ENCODE measurements at places on chromosomes 1 and 21.

- no peak for DNase-seq
Measured at GRCh38 chr1:99634971-99635624, 10.8 kb upstream of the PALMD start.

- peak; percentile 73 for DNase-seq
Measured at GRCh38 chr1:157992031-157992832, 1.2 kb upstream of the KIRREL1 start.

GRCh38 chr1:214801191-214801590, 198.2 kb downstream of the CENPF start:
- DNase-seq: no peak

DNA sequence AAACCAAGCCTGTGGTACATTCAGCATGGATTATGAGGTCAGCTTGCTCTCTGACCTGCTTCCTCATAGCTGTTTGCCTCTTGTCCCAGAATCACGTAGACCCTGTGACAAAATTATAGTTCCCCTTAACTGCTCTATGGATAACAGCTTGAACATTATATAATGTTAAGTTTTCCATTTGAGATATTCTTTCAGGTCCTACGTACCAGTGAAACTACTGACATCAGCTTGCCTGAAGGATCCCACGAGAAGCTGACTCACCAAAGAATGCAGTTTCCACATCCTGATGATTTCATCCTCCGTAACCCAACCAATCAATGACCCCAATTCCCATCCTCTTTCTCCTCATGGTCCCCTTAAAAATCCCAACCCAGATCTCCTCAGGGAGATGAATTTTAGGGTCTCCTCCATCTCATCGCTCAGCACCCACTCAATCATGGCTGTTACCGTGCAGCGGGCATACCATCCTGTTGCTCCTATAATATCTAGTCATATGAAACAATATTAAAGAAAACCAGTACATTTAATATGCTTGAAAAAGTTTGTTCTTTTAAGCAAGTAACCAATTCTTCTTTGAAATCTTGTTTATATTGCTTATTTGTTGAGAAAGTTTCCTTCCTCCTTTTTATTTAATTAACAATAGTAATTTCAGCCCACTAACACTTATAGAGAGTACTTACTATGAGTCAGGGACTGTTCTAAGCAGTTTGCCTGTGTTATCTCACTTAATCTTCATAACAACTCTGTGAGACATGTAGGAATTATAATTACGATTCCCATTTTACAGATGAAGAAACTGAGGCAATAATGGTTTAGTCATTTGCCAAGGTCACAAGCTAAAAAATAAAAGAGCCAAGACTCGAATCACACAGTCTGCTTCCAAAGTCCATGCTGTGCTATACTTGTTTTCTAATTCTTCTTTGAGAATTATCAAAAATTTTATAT, 27.4 kb downstream of the CHML start:
- DNase-seq: no peak

DNA sequence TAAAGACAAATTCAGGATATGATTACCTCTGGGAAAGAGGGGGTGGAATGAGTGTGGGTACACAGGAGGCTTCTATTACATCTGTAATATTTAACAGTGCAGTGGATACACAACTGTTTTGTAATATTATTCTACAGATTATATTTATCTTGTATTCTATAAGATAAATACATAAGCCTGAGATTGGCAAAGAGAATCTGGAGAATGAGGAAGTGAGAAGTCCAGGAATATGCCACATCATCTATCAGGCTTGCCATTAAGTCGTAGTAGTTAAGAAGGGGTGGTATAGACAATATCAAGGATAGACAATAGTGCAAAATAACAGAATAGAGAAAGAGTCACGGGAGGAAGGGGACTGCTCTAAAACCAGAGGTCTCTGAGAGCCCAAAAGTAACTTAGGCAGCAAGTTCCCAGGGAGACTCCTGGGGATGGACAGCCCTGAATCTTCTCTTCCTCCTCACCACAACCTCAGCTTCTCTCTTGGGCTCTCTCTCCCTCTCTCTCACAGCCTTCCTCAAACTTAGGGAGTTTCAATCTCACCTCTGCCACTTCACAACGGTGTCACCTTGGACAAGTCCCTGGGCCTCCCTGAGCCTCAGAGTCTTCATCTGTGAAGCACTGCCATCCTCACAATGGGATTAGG, 14.0 kb upstream of the PTAFR start:
- no peak for DNase-seq

DNA sequence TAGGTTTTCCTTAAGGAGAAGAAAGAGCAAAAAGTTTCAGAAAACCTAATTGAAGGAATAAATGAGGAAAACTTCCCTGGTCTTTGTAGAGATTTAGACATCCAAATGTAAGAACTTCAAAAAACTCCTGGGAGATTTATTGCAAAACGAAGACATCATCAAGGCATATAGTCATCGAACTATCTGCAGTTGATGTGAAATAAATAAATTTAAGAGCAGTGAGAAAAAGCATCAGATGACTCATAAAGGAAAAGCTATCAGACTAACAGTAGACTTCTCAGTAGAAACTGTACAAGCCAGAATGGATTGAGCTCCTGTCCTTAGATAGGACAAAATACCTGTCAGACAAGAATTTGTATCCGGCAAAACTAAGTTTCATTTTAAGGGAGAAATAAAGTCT, 569.4 kb upstream of the ADAMTS5 start:
- no peak for DNase-seq

GRCh38 chr1:221939607-221940006, 197.7 kb upstream of the DUSP10 start:
- DNase-seq: no peak

DNA sequence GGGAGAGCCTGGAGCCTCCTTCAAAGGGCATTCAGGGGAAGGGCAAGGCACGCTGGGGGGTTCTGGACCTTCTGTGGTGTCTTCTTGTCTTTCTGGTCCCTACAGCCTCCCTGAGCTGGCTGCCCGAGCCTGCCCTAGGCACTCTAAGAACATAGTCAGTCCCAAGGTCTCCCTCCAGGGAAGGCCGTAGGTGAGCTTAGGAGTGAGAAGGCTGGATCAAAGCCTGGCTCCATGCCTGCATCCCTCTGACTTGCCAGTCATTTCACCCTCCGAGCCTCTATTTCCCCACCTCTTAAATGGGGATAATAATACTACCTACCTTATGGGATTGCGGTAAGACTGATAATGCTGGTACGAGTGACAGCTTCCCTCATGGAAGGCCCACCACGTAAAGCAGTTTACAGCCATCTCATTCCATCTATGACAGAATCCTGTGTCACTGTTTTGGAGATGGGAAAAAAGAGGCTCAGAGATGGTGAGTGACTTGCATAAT, 20.8 kb downstream of the PTPRF start:
- DNase-seq: no peak

DNA sequence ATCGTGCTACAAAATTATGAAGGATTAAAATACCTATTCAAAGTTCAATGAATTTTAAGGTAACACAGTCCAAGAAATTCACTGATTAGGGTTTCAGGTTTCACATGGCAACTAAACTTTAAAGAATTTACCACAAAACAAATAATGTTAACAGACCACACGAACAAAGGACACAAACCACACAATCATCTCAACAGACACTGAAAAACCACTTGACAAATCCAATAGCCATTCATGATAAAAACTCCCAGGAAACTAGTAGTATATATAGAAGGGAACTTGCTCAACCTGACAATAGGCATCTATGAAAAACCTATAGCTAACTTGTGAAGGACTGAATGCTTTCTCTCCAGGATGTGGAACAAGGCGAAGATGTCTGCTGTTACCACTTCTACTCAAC, 21.1 kb upstream of the SH2D5 start:
- no peak for DNase-seq

GRCh38 chr1:52166996-52167753, 25.3 kb downstream of the ZFYVE9 start:
- DNase-seq: no peak

DNA sequence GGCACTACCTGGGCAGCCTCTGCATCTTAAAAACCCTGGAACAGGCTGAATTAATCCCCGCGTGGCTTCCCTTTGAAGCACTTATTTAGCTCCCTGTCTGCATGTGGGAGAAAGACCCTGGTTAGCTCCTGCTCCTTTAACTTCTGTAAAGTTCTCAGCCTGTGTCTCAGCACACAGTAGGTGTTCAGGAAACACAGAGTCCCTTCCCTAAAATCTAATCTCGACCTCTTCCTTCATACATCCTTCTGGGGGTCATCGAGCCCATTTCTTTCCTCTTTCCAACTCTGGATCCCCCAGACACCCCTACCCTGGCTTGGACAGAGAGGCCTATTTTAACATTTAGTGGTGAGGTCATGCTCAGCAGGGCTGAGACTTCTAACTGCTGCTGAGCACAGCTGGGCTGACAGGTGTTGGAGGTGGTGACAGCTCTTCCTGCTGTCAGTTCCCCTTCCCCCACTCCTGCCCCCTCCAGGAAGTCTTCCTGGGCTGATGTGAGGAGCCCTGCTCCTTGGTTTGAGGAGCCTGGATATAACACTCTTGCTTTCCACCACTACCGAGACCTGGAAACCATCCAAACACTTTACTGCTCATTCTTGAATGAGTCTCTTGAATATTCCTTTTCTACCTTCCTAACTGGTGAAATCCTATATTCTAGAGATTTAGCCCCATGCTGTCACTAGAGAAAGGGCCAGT, 5.3 kb downstream of the E2F2 start:
- DNase-seq: no peak

Measured in iPS-NIHi11 (cell line).